ENCODE measurements at places on chromosomes 1 and 21.

DNA sequence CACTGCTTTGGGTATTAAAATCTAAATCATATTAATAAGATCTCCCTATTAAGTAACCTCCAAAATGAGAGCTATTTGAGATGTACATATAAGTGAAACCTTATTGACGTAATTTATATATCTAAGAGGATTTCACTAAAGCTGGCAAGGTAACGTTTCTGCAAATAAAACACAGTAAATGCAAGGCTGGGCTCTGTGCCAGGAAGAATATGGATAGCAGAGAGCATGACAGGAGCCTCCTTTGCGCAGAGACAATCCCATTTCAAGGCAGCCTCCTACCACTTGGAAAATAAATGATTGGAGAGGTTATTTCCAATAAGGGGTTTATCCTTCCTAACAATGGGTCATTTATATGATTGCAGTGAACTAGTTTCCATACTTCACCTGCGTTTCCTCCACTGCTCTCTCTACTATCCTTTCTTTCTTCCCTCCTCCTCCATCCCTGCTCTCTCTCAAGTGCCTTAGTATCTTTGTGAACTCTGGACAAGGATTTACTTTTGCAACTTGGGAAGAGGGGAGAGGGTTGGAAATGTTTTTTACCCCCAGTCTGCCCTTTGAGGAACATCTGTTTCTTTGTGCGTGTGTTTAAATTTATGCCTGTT is 3.0 kb upstream of the NFIA start:
- no peak for DNase-seq

DNA sequence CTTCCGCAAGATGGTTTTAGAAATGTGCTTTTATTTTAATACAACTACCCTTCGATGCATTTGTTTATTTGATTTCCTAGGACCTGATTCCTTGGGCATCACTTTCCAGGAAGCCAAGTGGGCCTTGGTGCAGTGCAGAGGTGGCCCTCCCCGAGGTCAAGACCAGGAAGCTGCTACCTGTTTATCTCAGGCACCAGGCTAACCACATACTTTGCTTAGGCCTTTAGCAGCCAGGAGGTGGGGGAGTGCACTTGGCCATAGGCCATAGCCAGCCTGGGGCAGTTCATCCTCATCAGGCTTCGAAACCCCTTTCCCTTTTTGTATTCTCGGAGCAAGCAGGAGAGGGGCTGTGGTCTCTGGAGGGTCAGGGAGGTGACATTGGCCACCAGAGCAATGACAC is 45.4 kb downstream of the SMYD2 start:
- DNase-seq, result no peak

DNA sequence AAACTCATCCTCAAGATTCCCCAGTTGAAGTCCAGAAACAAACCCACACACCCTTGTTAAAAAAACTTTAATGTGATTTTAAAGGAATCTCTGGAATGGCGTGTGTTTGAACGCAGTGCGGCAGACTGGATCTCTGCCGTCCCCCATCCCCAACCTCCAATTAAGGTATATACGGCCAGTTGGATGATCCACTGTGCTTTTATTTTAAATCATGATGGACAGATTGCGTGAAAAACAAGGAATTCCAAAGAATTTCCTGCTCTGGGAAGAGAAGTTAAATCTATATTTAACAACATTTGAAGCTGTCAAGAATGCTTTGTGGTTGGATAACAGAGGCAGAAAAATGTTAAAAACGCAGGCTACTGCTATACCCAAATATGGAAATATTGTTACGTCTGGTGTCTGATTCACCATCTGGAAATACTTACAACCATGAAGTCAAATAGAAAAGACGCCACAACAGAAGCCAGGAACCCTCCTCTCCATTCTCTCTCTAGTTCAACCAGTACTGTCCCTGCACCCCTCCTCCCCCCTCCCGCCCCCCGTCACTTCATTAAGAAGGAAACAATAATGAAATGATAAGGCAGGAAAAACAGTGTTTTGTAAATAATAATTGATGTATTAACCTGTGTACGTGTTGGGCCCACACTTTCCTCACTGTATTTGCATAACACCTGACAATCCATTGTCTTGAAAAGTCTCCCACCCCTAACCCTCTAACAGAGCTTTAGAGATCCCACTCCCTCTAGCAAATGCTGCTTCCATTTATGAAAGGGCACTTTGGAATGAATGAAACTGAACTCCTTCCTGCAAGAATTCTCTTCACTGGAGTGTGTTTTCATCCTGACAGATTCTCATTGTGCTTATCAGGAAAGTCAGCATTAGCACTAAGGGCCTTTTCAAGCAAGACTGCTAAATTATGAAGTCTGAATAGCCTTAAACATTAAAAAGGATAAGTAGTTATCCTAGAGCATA is 2.0 kb upstream of the CCN1 start:
- DNase-seq, result peak; percentile 35

DNA sequence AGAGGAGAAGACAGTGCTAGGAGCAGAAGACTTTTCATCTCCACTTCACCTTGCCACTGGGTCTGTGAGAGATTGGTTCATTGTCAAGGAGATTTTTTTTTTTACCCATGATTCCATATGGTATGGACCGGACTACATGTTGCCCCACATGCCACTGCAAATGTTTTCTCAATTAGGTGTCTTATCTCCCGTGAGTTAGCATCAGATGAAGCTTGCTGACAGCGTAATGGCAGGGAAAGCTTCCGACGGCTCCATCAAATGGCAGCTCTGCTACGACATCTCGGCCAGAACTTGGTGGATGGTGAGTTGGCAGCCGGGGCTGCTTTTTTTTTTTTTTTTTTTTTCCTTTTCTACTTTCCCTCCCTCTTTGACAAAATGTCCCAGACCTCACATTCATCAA is 217.2 kb upstream of the NFIA start:
- DNase-seq, result no peak

DNA sequence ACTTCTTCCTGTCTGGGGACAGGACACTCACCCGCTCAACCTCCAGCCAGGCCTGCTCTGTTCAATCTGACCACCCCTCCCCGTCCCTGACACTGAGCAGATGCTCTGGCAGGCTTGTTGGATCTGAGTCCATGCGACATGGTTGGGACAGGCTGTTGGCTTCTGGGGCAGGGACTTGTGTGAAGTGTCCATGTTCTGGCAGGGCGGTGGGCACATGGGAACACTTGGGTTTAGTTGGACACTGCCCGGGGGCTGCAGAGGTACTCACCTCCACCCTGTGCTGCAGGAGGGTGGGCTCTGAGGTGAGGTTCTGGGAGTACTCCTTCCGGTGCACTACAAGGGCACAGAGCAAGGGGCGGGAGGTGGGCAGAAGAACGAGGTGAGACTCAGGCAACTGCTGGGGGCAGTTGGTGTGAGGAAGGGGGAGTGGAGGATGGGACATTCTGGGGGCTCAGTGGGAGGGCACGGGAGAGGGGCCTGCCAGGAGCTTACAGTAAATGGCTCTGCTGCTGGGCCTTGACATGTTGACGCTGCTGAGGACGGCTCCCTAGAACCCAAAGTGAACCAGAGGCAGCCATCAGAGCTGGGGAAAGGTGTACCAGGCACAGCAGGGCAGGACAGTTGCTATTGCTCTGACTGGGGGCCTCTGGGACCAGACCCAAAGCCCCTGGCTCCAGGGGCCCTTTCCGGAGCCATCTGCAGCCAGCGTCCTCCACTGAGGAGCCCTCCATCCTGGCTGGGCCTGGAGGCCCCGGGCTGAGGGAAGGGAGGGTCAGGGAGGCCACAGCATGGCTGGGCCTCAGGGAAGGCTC is 2.3 kb downstream of the EPS8L3 start:
- no peak for DNase-seq

- DNase-seq, result no peak
Observed at GRCh38 chr1:78490861-78491450, at the start of gene PTGFR. Gene PTGFR (plus strand): TSS chr1:78490974. CDS start chr1:78492744, 1,770 bp downstream.

DNA sequence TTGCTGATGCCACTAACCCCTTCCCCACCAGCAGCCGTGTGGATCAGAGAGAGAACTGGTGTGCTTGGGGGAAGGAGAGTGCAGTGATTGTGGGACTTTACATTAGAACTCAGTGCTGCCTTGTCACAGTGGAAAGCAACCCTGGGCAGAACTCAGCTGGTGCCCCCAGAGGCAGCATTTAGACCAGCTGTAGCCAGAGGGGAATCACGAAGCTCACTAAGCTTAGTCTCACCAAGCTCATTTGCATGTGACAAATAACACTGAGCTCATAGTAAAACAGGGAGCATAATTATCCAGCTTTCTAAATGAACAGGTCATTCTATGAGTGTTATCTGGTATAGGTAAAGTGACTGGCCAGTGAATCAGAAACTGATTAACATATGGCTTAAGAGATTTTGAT is 9.8 kb upstream of the SMAP2 start:
- DNase-seq, result peak; percentile 50

DNA sequence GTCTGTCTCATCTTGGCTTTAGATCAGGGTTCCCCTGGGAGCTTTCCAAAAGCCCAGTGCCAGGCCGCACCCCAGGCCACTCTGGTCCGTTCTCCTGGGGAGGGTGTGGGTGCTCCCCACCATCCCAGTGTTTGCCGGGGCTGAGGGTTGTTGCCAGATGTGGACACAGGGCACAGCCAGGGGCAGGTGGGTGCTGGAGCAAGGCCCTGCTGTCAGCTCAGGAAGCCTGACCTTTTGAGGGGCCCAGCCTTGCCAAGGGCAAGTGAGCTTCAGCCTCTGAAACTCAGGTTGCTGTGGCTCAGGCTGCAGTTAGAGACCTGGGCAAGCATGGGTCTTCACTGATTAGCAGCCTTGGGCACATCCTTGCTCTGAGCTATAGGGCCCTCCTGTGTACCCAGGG is 22.8 kb upstream of the ZBTB21 start:
- no peak for DNase-seq

DNA sequence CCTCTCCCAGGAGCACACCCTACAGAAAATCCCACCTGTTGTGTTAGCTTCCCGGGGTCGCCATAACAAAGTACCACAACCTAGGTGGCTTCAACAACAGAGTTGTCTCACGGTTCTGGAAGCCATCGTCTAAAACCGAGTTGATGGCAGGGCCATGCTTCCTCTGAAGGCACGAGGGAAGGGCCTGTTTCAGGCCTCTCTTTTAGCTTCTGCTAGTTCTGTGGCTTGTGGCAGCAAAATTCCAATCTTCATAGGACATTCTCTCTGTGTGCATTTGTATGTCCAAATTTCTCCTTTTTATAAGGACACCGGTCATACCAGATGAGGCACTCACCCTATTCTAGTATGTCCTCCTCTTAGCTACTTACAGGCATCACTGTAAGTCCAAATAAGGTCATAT is 3.2 kb downstream of the CFAP74 start:
- DNase-seq, result no peak

DNA sequence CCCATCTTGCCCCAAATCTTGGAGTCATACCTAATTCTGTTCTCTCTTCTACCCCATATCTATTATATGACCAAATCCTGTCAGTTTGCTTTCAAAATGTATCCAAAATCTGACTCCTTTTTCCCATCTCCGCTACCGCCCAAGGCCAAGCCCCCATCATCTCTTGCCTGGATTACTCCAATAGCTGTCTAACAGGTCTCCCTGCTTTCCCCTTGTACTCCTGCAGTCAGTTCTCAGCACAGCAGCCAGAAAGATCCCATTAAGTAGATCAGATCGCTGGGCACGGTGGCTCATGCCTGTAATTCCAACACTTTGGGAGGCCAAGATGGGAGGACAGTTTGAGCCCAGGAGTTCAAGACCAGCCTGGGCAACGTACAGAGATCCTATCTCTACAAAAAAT is 19.8 kb downstream of the IQGAP3 start:
- DNase-seq, result no peak

GRCh38 chr1:224219011-224219611 is 36.1 kb downstream of the DEGS1 start:
- no peak for DNase-seq

DNA sequence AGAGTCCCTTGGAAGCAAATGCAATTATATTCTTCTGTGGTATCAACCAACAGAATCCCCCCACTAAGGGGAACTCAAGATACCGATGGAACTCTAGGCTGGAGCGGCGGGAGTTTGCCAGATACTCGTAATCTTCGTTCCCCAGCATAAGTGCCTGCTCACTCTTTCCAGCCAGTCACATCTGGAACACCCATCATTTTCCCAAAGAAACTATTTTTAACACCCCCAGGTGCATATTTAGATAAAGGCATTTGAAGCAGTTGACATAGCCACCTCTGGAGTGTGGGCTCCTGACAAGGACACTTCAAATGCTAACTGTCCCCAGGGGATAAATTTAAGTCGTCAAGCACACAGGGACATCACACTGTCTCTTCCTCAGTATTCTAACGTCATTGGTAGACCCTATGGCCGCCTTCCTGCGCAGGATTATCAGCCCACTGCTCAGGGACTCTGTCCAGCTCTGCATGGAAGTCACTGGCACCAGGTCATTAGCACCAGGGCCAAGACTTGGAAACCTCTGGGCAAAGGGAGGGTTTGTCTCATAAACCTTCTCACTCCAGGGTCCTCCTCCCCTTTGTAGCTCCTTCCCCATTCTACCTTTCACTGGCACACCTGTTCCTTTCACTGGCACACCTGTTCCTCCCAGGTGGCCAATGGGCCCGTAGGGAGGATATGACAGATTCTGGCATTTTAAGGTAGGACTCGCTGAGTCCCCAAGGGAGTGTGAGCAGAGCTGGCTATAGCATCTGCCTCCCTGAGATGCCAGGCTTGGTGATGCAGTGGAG is 48.8 kb downstream of the H3-3A start:
- peak; percentile 53 for DNase-seq

DNA sequence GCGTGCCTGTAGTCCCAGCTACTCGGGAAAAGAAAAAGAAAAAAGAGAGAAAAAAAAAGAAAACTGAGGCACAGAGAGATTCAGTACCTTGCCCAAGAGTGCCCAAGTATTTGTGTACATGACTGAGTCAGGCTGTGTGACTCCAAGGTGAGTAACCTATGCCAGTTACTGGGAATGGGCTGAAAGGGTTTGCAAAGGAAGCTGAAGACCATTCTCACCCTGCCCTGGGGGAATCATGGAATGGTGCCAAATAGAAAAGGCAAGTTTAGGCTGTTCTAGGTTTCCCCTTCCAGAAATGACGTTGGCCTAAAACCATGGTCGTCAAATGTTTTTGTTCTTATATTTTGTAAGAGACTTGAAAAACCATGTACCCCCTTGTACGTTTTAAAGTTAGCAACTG is 37.9 kb upstream of the LRIG2 start:
- DNase-seq, result no peak

DNA sequence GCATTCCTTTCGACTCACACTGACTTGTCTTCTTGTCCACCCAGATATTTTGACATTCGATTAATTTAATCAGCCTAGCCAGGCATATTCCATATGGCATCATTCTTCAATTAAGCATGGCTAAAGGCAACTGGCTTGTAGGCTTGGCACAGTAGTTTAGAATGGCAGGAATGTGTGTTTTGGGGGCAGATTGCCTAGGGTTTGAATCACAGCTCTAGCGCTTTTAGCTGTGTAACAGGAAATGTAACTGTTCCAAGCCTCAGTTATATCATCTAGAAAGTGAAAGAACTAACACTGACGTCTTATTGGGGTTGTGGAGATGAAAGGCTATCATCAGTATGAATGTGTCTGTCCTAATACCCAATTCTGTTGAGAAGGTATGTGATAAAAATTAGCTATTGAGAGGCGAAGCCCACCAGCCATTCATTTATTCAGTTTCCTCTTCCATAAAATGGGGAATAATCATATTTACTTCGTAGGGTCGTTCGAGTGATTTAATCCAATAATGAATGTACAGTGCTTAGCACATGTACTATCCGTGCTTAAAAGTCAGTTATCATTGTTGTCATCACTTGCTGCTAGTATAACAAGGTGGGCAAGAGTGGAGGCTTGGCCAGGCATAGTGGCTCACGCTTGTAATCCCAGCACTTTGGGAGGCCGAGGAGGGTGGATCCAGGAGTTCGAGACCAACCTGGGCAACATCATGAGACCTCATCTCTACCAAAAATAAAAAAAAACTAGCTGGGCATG is 41.6 kb upstream of the GRHL3 start:
- peak; percentile 62 for DNase-seq

GRCh38 chr1:220789532-220790147 is 2.9 kb downstream of the MTARC1 start:
- DNase-seq, result no peak
